ENCODE measurements at places on chromosomes 1 and 21. TPM values are rescaled to one million over a fixed set of nuclear protein-coding genes. Genes with fewer than 3 reads are reported as not detected.

- no peak for DNase-seq
- no peaks in the 10 kb centered on the region for H3K36me3 ChIP-seq
- H3K27ac ChIP-seq: no peak overlapping the region
- no peaks in the 10 kb centered on the region for H3K27me3 ChIP-seq
- peaks cover 17% of the 10 kb centered on the region for H3K4me1 ChIP-seq
- no peak overlapping the region for H3K4me3 ChIP-seq
Observed at GRCh38 chr1:230160957-230161771, 94.1 kb downstream of the GALNT2 start.

DNA sequence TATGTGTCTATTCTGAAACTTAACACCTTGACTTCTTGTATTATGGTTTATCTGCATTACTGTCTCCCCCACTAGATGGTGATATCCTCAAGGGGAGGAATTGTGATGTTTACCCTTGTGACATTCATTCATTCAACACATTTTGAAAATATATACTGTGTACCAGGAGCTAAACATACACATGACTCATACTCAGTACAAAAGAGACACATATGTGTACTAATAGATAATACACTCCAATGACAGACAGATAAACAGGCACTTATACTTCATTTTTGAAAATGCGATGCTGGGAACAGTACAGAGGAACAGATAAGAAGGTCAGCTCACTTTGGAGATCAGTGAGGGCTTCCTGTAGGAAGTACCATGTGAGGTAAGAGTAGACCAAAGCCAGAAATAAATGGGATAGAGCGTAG is 8.9 kb upstream of the RAB3GAP2 start:
- no peaks in the 10 kb centered on the region for H3K27me3 ChIP-seq
- H3K4me1 ChIP-seq: no peaks in the 10 kb centered on the region
- no peak overlapping the region for H3K4me3 ChIP-seq
- H3K36me3 ChIP-seq: no peaks in the 10 kb centered on the region
- no peak overlapping the region for H3K27ac ChIP-seq

GRCh38 chr1:58059789-58060188 is 486.7 kb downstream of the OMA1 start:
- no peak overlapping the region for H3K4me3 ChIP-seq
- no peak overlapping the region for H3K27ac ChIP-seq
- no peaks in the 10 kb centered on the region for H3K4me1 ChIP-seq

GRCh38 chr1:77373702-77374101 is 91.9 kb downstream of the AK5 start:
- H3K4me3 ChIP-seq: no peak overlapping the region
- no peaks in the 10 kb centered on the region for H3K27me3 ChIP-seq
- no peaks in the 10 kb centered on the region for H3K4me1 ChIP-seq
- no peak overlapping the region for H3K27ac ChIP-seq
- H3K36me3 ChIP-seq: no peaks in the 10 kb centered on the region

DNA sequence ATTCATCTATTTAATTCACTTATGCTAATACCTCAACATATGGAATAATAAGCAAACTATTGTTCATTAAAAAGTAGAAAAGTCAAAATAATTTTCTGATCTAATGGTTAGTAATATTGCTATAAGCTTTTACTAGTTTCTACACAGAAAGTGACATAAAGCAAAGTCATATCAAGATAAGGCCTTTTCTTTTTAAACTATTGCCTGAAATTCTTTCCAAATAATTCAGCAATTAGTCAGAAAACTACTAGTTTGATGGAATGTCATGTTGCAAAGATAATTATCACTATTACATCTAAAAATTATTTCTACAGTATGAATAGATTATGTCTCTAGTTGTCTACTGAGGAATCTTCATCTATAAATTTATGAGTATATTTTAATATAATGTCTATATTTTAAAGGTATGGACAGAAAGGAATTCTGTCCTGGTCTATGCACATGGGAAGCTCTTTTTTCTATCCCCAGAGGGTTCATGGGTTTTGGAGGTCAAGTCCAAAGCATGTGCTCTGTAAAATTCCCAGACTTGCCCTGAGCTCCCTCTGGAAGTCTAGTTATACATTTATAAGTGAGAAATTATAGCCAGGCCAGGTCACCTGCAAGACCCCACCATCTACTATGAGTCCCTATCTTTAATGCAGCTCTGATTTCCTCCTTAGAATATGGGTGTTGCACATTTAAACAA is 84.6 kb upstream of the DPYD start:
- H3K27me3 ChIP-seq: no peaks in the 10 kb centered on the region
- H3K4me1 ChIP-seq: peaks cover 15% of the 10 kb centered on the region
- no peaks in the 10 kb centered on the region for H3K36me3 ChIP-seq
- no peak overlapping the region for H3K4me3 ChIP-seq

GRCh38 chr21:42236693-42237092 is 17.8 kb downstream of the ABCG1 start:
- no peak overlapping the region for H3K4me3 ChIP-seq
- no peaks in the 10 kb centered on the region for H3K36me3 ChIP-seq
- H3K27me3 ChIP-seq: no peaks in the 10 kb centered on the region
- H3K27ac ChIP-seq: no peak overlapping the region

- H3K4me1 ChIP-seq: no peaks in the 10 kb centered on the region
- no peaks in the 10 kb centered on the region for H3K27me3 ChIP-seq
- no peak for DNase-seq
Observed at GRCh38 chr1:78519446-78519845, 28.7 kb downstream of the PTGFR start.

GRCh38 chr1:188769936-188770335 is 1707.7 kb downstream of the BRINP3 start:
- H3K27ac ChIP-seq: no peak overlapping the region
- no peak overlapping the region for H3K4me3 ChIP-seq
- H3K36me3 ChIP-seq: no peaks in the 10 kb centered on the region
- H3K4me1 ChIP-seq: peaks cover 10% of the 10 kb centered on the region

GRCh38 chr1:234869182-234870019 is 259.2 kb downstream of the TOMM20 start:
- peak; percentile 82 for DNase-seq
- H3K4me3 ChIP-seq: peak overlapping the region; percentile 94
- no peaks in the 10 kb centered on the region for H3K27me3 ChIP-seq
- peaks cover 69% of the 10 kb centered on the region for H3K4me1 ChIP-seq

DNA sequence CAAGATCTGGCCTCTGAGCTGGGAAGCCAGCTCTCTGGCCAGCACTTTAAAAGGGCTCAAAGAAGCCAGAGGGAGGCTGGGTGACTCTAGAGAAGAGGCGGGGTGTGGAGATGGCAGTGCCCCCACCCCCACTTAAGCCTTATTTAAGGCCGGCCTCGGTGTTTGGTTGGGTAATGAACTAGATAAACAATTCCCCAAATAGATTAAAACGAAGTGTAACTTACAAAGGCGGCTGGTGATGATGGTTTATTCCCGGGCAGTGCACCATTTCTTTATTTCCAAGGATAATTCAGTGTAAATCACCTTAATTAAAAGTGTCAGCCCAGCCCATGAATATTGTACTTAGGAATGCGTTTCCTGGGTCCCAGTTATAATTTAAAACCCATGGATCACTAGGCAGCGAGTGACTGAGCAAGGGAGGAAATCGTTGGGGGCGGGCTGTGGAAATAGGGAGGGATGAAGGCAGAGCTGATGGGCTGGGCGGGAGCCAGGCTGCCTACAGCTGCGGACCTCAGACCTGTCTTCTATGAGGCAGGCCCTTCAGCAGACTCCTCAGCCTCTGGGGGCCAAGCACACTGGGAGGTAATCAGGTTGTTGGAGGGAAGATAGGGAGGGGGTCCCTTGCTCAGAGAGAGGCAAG is 54.9 kb downstream of the TMEM53 start:
- H3K27me3 ChIP-seq: no peaks in the 10 kb centered on the region
- no peaks in the 10 kb centered on the region for H3K36me3 ChIP-seq
- H3K4me3 ChIP-seq: no peak overlapping the region
- H3K27ac ChIP-seq: no peak overlapping the region
- DNase-seq: no peak
- H3K4me1 ChIP-seq: no peaks in the 10 kb centered on the region

- H3K27ac ChIP-seq: peak overlapping the region; percentile 74
- H3K36me3 ChIP-seq: no peaks in the 10 kb centered on the region
Observed at GRCh38 chr21:15066123-15066575, 1.3 kb upstream of the NRIP1 start.

DNA sequence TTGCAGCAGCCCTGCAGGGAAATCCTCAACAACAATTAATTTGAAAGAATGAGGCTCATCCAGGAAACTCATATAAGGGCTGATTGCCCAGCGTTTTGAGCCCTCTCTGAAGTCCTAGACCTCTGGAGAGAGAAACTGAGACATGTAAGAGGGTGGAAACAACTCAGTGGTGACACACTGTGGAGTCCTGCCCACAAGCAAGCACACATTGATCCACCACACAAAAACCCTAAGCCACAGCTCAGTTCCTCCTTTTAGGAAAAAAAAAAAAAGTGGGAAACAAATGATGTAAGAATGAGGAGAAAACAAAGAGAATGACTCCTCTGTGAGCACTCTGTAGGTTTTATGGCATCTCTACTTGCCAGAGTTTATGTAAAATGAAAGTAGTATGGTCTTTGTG is 22.9 kb upstream of the PLA2G5 start:
- no peak for DNase-seq
- no peak overlapping the region for H3K4me3 ChIP-seq
- no peaks in the 10 kb centered on the region for H3K36me3 ChIP-seq
- peaks cover 3% of the 10 kb centered on the region for H3K27me3 ChIP-seq
- H3K27ac ChIP-seq: no peak overlapping the region
- H3K4me1 ChIP-seq: no peaks in the 10 kb centered on the region

GRCh38 chr1:53292690-53293089 is 35.2 kb downstream of the LRP8 start:
- no peaks in the 10 kb centered on the region for H3K36me3 ChIP-seq
- H3K27ac ChIP-seq: no peak overlapping the region
- peaks cover 17% of the 10 kb centered on the region for H3K4me1 ChIP-seq
- H3K27me3 ChIP-seq: no peaks in the 10 kb centered on the region
- no peak for DNase-seq

GRCh38 chr1:234955107-234955731 is 173.4 kb downstream of the TOMM20 start:
- DNase-seq: no peak
- no peak overlapping the region for H3K4me3 ChIP-seq
- H3K36me3 ChIP-seq: no peaks in the 10 kb centered on the region
- peaks cover 60% of the 10 kb centered on the region for H3K4me1 ChIP-seq
- H3K27ac ChIP-seq: peak overlapping the region; percentile 99

DNA sequence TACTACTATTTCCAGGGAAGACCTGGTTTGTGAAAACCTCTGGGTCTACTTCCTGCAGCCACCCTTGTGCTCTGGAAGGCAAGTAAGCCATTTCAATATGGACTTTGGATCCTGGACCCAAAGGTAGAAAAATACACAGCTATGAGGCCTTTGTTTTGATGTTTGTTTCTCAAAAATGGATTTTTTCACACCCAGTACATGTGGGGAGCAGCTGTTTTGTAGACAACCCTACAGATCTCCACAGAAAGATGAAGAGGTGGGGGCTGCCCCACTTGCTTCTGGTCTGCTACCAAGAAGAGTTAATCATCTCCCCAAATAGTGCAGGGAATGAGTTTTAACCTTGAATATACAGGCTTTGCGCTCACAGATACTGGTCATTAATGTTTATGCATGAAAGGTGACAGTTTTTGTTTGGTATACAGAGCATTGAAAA is 29.2 kb downstream of the ZNF281 start:
- DNase-seq: no peak
- peaks cover 20% of the 10 kb centered on the region for H3K4me1 ChIP-seq
- no peaks in the 10 kb centered on the region for H3K36me3 ChIP-seq

DNA sequence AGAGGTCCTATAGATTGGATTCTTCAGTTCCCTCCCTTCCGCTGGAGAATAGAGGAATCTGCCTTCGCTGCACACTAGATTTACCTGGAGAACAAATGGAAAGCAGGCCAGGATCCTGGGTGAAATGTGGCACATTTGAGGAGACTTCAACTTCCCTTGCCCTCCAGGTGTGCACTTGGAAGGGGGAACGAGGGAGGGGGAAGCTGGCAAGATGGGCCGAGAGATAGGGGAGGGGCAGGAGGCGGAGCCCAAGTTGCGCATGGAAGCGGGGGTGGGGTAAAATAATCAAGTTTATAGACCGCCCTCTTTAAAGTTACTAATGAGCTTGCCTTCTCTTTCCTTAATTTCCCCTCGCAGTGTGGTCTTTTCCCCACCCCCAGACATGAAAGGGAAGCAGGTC is 155.7 kb upstream of the CAMK1G start:
- no peaks in the 10 kb centered on the region for H3K27me3 ChIP-seq
- peaks cover 33% of the 10 kb centered on the region for H3K36me3 ChIP-seq
- peak; percentile 75 for DNase-seq
- peaks cover 28% of the 10 kb centered on the region for H3K4me1 ChIP-seq
- H3K4me3 ChIP-seq: peak overlapping the region; percentile 100
- peak overlapping the region; percentile 98 for H3K27ac ChIP-seq

- H3K4me3 ChIP-seq: no peak overlapping the region
- DNase-seq: no peak
- no peaks in the 10 kb centered on the region for H3K4me1 ChIP-seq
- no peaks in the 10 kb centered on the region for H3K36me3 ChIP-seq
- no peaks in the 10 kb centered on the region for H3K27me3 ChIP-seq
Observed at GRCh38 chr21:39456665-39457064, 4.9 kb downstream of the SH3BGR start.

DNA sequence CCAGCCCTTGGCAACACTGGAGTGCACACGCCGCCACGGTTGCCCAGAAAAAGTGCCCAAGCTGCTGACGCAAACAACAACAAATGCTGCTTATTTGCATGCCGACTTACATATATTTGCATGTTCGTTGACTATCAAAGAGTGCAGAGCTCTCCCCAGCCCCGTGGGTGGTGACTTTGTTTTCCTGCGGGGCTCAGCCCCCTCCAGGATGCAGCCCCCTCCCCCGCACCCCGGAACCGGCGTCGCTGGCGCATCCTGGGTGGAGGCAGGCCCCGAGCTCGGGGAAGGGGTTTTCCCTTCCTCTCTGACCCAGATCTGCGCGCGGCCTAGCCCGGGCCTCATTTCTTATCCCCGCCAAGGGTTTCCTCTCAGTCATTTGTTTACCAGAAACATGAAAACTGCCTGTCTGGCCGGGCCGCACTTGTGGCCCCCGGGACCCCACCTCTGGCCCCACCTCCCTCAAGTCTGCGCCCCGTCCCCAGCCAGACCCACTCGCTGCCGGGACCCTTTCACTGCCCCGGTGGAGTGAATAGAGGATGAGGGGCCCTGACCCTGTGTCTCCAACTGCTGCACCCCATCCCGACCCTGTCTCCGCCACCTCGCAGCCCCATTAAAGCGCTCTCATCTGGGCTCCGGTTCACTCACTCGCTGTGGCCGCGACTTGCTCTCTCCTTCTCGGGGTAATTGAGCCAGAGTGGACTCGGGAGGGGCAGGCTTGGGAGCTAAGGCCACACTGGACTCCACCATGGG is 5.5 kb downstream of the TNFRSF25 start:
- H3K4me1 ChIP-seq: no peaks in the 10 kb centered on the region
- no peaks in the 10 kb centered on the region for H3K36me3 ChIP-seq
- no peak overlapping the region for H3K27ac ChIP-seq
- H3K4me3 ChIP-seq: no peak overlapping the region
- DNase-seq: no peak

- no peaks in the 10 kb centered on the region for H3K36me3 ChIP-seq
- peaks cover 13% of the 10 kb centered on the region for H3K4me1 ChIP-seq
- H3K27ac ChIP-seq: no peak overlapping the region
- H3K27me3 ChIP-seq: no peaks in the 10 kb centered on the region
Observed at GRCh38 chr1:233025157-233025556, 74.7 kb downstream of the NTPCR start.

- no peak overlapping the region for H3K4me3 ChIP-seq
- H3K36me3 ChIP-seq: no peaks in the 10 kb centered on the region
- peaks cover 81% of the 10 kb centered on the region for H3K27me3 ChIP-seq
Observed at GRCh38 chr1:202643397-202644218, 66.6 kb downstream of the SYT2 start.

The AQP10 gene
- not detected for total RNA-seq

The CACNA1S gene
- not detected for total RNA-seq

The TRAPPC10 gene
- 27.2 TPM for total RNA-seq

The SPRR3 gene
- total RNA-seq: 0.57 TPM

The KIF21B gene
- 3.7 TPM for total RNA-seq

The FAM72B gene
- total RNA-seq: 17.7 TPM

The VHLL gene
- not detected for total RNA-seq

The HFM1 gene
- total RNA-seq: not detected

The VWA5B1 gene
- not detected for total RNA-seq

The SYNC gene
- total RNA-seq: 2.1 TPM

The ATP6V1G3 gene
- total RNA-seq: not detected
